IMR-90 (cell line): ENCODE measurements at places on chromosomes 1 and 21.
A peak's percentile ranks its signal among the peaks of the same experiment; 100 is the strongest.

GRCh38 chr21:31142600-31142999 is 104.3 kb upstream of the KRTAP19-8 start:
- DNase-seq, result no peak

- peak; percentile 70 for DNase-seq
Observed at GRCh38 chr1:55636696-55637095, 421.5 kb upstream of the USP24 start.

- DNase-seq, result no peak
Observed at GRCh38 chr1:109757936-109758786, 5.6 kb downstream of the EPS8L3 start.

GRCh38 chr1:9985001-9985400 is 12.0 kb upstream of the RBP7 start:
- DNase-seq, result peak; percentile 64

DNA sequence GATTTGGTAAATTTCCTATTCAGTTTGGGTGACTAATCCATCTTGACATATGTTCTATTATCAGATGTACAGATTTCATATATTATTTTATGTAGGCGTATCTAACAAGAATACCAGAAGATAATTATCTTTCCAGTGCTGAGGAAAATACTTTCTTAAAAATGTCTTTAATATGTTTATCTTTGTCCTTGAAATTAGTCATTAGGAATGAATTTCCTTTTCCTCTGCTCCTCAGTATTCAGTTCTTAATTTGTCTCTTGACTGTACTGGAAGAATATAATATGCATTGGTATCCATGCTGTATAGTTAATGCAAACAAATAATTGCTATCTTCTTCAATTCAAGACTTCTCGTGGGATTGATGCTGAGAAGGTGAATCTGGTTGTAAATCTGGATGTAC is 6.6 kb downstream of the DDX20 start:
- no peak for DNase-seq

- no peak for DNase-seq
Observed at GRCh38 chr21:36513430-36513829, 33.5 kb upstream of the CLDN14 start.

DNA sequence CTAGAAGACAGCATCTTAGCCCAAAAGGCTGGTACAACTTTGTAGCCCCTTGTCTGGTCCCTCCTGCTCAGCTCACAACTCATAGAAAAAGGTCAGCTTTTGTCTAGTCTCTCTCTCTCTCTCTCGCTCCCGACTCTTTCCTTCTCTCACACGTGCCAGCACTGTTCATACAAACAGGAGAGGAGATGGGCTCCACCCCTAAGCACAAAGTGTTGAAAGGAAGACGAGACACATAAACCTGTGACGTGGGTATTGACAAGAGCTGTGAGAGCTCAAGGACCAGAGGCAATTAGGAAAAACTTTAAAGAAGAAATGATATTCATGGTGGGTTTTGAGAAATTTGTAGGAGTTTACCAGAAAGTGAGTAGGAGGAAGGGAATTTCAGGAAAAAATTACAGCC is 23.6 kb upstream of the KCNC4 start:
- no peak for DNase-seq

- no peak for DNase-seq
Observed at GRCh38 chr21:44727321-44727720, 15.9 kb upstream of the TSPEAR start.

DNA sequence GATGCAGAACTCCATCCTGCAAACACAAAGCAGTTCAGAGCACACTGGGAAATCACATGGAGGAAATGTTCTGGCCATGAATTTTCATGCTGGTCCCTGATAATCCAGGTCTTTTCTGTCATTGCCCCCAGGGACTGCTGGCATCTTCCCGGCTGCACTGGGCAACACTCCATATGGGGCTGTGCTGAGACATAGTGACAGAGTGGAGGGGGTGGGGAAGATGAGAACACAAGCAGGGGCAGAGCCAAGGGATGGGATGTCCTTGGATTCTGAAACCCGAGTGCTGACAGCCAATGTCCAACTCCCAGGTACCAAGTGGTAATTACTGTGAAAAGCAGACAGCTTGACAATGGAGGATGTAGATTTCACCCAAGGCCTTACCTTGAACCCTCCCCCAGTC is 185.7 kb downstream of the HIVEP3 start:
- no peak for DNase-seq

GRCh38 chr1:51927029-51927428 is 48.5 kb upstream of the NRDC start:
- peak; percentile 78 for DNase-seq

- no peak for DNase-seq
Observed at GRCh38 chr1:167404161-167404888, 114.0 kb downstream of the CD247 start.

- DNase-seq, result no peak
Observed at GRCh38 chr1:72369069-72369757, 86.9 kb upstream of the NEGR1 start.
